ENCODE measurements at places on chromosomes 16 and 17.
A peak's percentile ranks its signal among the peaks of the same experiment; 100 is the strongest.

GRCh38 chr17:69516911-69517310 is 102.4 kb downstream of the MAP2K6 start:
- DNase-seq: no peak

- DNase-seq: no peak
Observed at GRCh38 chr17:76497699-76497978, 3.6 kb downstream of the RHBDF2 start.

GRCh38 chr16:14608604-14609003 is 21.5 kb downstream of the PARN start:
- no peak for DNase-seq

- DNase-seq: no peak
Observed at GRCh38 chr17:79070266-79070880, 4.3 kb upstream of the ENGASE start.

DNA sequence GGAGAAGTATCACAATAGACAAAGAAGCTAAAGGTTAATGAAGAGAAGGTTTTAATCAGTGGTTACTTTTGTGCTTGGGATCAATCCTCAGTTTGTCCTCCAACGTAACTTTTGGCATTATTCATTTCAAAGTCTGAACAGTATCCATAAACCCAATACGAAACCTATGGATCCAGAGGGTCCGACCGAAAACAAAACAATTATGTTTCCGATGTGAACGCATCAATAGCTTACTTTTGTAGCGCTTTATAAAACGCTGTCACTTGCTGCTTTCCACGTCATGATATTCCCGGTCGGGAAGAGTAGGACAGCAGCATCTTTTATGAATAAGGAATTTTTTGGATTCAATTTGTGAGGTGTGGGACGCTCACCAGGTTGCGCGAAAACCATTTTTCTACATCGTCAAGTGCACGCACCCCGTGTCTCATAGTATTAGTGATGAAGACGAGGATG is 383.8 kb downstream of the ZFHX3 start:
- DNase-seq: no peak

- DNase-seq: no peak
Observed at GRCh38 chr17:550041-550398, 164.6 kb downstream of the VPS53 start.

DNA sequence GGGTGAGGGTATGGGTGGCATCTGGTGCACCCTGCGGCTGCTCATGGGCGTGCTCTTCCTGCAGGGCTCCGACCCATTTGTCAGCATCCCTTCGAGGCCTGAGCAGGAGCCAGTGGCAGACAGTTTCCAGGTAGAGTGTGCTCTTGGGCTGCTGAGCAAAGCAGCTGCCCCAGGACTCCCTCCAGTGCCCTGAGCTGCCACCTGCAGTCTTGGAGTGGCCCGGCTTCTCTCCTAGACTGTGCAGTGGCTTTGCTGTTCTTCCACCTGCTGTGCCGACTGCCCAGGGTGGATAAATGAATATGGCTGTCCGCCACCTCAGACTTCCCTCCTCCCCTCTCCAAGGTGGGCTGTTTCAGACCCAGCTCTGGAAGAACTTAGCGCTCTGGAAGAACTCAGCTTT is 10.8 kb upstream of the JPT2 start:
- no peak for DNase-seq

DNA sequence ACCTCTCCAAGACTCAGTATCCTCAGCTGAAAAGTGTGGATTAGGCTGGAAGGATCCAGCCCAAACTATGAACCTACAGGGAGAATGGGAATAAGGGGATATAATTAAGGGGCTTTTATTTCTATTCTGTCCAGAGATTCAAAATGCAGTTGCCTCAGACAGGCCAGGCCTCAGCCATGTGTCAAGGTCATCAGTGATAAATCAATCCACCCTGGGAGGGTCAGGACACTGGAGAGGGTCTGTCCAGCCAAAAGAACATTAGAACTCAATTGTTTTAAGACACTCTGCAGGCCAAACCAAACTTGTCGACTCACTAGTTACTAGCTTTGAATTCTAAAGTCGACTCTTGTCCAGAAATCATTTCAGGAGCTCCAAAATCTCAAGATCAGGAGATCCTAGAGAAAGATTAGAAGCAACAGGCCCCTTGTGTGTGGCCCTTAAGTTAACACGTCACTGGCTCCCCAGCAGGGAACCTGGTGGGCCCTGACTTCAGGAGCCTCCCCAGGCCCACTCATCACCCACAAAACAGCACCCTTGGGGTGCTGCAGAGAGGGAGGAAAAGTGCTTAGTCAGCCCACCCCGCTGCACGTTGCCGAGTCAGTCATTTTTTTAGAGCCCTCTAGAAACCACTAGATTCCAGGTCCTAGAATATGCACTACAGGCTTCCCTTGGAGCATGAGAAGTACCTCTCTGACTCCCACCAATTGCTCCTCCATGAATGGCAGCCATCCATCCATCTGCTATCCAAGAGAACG is 156.8 kb downstream of the XYLT1 start:
- no peak for DNase-seq

DNA sequence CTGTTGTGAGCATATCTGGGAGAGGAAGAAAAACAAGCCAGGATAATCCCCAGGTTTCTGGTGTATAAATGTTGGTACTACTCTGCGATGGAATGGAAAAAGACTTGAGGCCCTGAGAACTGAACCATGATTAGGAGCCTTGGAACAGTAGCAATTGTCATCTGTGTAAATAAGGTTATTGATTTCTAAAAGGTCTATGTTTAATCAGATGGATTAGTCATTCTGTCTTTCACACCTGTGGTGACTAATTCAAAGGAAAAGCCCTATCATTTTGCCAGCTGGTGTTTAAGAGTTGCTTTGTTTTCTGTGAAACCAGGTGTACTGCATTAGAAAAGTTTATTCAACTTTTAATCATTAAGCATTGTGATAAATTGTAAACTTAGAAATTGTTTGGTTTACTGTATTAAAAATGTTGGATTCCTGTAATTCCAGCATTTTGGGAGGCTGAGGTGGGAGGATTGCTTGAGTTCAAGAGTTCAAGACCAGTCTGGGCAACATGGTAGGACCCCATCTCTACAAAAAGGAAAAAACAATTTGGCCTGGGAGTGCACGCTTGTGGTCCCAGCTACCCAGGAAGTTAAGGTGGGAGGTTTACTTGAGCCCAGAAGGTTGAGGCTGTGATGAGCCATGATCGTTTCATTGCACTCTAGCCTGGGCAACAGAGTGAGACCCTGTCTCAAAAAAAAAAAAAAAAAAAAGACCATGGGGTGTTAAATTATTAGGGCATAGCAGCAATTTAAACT is 29.0 kb upstream of the KPNB1 start:
- no peak for DNase-seq

- no peak for DNase-seq
Observed at GRCh38 chr16:11796227-11797165, 562 bp downstream of the ZC3H7A start.

- no peak for DNase-seq
Observed at GRCh38 chr17:8426802-8427201, 8.9 kb upstream of the NDEL1 start.

DNA sequence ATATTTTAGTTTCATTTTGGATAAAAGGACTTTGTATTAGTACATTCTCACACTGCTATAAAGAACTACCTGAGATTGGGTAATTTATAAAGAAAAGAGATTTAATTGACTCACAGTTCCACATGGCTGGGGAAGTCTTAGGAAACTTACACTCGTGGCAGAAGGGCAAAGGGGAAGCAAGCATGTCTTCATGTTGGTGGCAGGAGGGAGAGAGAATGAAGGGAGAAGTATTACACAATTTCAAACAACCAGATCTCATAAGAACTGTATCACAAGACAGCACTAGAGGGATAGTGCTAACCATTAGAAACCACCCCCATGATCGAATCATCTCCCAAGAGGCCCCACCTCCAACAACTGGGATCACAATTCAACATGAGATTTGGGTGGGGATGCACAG is 142.9 kb downstream of the USP31 start:
- DNase-seq: no peak

GRCh38 chr17:3921502-3922319 is 5.4 kb upstream of the P2RX1 start:
- DNase-seq: no peak

DNA sequence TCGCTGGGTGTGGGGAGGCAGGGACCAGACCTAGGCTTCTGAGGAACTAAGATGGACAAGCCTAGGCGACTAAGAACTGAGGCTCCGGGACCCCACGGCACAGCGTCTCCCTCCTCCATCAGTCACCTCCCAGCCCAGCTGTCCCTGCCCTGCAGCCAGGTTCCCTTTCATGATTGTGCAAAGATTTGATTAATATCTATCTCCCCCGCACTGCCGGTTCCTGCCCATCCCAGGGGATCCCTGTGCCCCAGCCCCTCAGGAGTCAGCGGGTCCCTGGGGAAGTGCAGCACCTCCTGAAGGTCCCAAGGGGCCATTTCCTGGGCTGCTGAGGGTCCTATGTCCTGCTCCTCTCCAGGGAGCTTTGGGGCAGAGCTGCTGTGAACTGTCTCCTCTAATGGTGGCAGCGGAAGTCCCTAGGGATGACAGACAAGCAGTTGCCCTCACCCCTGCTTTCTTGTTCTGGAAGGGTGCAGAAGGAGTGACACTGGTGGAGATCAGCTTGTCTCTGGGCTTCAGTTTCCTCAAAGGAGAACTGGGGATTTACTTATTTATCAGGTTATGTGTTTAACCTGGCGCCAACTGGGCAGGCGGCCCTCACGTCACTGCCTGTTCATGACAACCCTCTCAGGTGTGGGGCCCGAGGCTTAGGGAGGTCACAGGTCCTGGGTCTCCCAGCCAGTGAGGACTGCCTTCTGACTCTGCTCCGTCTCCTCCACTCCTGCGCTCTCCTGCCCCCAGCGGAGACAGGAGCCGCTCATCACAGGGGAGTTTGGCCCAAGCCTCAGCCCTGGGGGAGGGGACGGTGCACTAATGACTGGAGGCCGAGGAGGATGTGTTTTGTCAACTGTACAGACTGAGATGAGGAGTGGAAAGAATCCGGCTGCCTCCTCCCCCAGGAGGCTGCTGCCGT is 1.9 kb upstream of the C16orf74 start:
- DNase-seq: no peak

GRCh38 chr17:41733348-41734138 is 900 bp downstream of the HAP1 start:
- no peak for DNase-seq

DNA sequence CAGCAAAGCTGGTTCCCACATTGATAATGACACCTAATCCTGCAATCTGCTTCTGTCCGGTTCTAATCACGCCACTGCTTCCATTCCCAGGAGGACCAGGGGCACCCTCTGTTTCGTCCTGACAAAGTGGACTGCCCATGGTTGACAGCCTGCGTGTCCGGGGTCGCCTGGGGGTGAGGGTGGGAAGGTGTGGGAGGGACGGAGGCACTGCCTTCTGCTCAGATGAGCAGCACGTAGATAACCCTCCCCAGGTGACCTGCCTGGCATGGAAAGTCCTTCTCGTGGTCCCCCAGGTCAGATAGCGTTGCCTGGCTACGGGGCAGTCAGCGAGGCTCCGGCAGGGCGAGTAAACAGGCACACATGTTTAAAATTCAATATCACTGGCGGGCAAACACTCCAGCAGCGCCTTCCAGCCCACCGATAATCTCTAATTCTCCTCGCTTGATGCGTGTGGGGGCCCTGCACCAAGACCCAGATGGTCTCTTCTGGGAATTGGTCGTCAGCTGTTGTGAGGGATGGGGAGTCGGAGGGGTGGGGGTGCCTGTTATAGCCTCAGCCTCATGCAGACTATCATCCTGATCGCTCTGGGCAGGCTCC is 132.2 kb downstream of the RAP1GAP2 start:
- peak; percentile 69 for DNase-seq

GRCh38 chr16:81522108-81522701 is 77.6 kb downstream of the CMIP start:
- DNase-seq: no peak
